ENCODE measurements at places on chromosomes 4 and X.

GRCh38 chrX:130902446-130902782 is 595 bp downstream of the ENOX2 start:
- H3K4me3 ChIP-seq = no peak overlapping the region
- H3K27ac ChIP-seq = peak overlapping the region; percentile 84
- no peaks in the 10 kb centered on the region for H3K36me3 ChIP-seq
- H3K27me3 ChIP-seq = peaks cover 11% of the 10 kb centered on the region
- H3K4me1 ChIP-seq = no peaks in the 10 kb centered on the region

DNA sequence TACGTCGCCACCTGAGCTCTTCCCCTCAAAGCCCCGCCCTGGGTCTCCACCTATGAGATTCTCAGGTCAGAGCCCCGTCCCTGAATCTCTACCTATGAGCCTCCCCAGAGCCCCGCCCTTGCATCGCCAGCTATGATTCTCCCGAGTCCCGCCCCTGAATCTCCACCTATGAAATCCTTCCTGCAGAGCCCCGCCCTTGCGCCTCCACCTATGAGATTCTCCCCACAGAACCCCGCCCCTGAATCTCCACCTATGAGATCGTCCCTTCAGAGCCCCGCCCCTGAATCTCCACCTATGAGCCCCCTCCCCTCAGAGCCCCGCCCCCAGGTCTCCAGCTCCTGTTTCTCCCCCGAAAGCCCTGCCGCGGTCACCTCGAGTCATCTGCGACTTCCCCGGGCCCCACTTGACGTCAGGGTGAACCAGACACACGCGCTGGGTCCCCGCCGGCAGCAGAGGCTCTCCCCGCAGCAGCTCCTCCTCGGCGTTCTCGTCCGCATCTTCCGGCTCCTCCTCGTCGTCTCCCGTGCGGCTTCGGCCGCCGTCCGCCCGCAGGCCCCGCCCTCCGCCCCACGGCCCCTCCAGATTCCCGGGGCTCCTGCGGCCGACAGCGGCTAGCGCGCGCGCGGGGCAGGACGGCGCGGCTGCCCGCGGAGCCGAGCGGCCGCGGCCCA is 393 bp downstream of the GTPBP6 start:
- peak overlapping the region; percentile 92 for H3K27ac ChIP-seq
- H3K4me1 ChIP-seq = peaks cover 8% of the 10 kb centered on the region
- DNase-seq = peak; percentile 99
- H3K27me3 ChIP-seq = no peaks in the 10 kb centered on the region
- peak overlapping the region; percentile 82 for H3K4me3 ChIP-seq

- H3K36me3 ChIP-seq = no peaks in the 10 kb centered on the region
- H3K4me3 ChIP-seq = peak overlapping the region; percentile 85
- peaks cover 51% of the 10 kb centered on the region for H3K27me3 ChIP-seq
Measured at GRCh38 chr4:151409470-151410313, 716 bp downstream of the FHIP1A start.

- no peak overlapping the region for H3K27ac ChIP-seq
- H3K36me3 ChIP-seq = no peaks in the 10 kb centered on the region
- no peak overlapping the region for H3K4me3 ChIP-seq
- no peak for DNase-seq
- H3K4me1 ChIP-seq = peaks cover 9% of the 10 kb centered on the region
- no peaks in the 10 kb centered on the region for H3K27me3 ChIP-seq
Measured at GRCh38 chr4:73606465-73606974, 13.7 kb downstream of the RASSF6 start.

DNA sequence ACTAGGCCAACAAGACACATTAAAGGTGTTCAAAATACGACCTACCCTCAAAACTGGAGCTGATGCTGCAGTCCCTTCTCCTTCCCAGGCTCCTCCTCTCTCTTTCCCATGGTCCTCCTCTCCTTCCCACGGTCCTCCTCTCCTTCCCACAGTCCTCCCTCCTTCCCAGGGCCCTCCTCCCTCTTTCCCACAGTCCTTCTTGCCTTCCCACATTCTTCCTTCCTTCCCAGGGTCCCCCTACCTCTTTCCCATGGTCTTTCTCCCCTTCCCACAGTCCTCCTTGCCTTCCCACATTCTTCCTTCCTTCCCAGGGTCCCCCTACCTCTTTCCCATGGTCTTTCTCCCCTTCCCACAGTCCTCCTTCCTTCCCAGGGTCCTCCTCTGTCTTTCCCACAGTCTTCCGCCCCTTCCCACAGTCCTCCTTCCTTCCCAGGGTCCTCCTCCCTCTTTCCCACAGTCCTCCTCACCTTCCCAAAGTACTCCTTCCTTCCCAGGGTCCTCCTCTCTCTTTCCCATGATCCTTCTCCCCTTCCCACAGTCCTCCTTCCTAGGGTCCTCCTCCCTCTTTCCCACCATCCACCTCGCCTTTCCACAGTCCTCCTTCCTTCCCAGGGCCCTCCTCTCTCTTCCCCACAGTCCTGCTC is 54.2 kb downstream of the SH3KBP1 start:
- peaks cover 11% of the 10 kb centered on the region for H3K4me1 ChIP-seq
- no peak overlapping the region for H3K27ac ChIP-seq
- no peak for DNase-seq
- H3K36me3 ChIP-seq = peaks cover 8% of the 10 kb centered on the region

GRCh38 chr4:141713185-141713584 is 76.8 kb downstream of the IL15 start:
- no peak overlapping the region for H3K4me3 ChIP-seq
- no peak for DNase-seq
- no peaks in the 10 kb centered on the region for H3K4me1 ChIP-seq
- H3K27me3 ChIP-seq = no peaks in the 10 kb centered on the region
- H3K36me3 ChIP-seq = peaks cover 1% of the 10 kb centered on the region

GRCh38 chrX:11450354-11450753 is 157.1 kb downstream of the AMELX start:
- no peaks in the 10 kb centered on the region for H3K36me3 ChIP-seq
- no peak overlapping the region for H3K27ac ChIP-seq
- DNase-seq = no peak
- no peaks in the 10 kb centered on the region for H3K4me1 ChIP-seq

GRCh38 chr4:80026100-80026499 is 46.9 kb downstream of the ANTXR2 start:
- peaks cover 3% of the 10 kb centered on the region for H3K36me3 ChIP-seq
- H3K4me3 ChIP-seq = no peak overlapping the region
- DNase-seq = no peak
- no peaks in the 10 kb centered on the region for H3K27me3 ChIP-seq

DNA sequence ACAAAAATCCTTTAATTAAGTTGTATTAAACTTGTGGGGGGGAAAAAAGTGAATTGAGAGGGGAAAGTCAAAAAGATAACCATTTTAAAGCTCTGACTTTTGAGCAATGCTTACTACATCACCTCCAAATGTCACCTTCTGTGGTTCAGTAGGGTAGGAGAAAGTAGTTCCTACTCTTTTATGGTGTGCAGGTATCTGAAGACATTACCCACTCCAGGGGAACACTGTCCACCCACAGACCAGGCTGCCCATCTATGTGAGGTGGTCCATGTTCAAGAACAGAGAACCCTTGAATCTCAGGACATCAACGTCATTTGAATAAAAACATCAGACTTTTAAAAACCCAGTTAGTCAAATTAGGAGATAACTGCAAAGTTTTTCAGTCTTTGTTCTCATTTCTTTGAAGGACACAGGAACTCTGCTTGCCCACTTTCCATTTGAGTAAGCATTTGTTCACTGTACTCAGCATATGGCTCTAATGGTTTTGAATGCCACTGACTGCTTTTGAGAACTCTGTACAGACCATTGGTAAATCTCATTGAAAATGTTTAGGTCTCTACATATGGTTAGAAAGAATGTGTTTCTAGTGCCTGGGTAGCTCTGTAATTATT is 18.4 kb downstream of the NMU start:
- no peak overlapping the region for H3K4me3 ChIP-seq
- DNase-seq = no peak
- peaks cover 21% of the 10 kb centered on the region for H3K27me3 ChIP-seq
- H3K36me3 ChIP-seq = no peaks in the 10 kb centered on the region

DNA sequence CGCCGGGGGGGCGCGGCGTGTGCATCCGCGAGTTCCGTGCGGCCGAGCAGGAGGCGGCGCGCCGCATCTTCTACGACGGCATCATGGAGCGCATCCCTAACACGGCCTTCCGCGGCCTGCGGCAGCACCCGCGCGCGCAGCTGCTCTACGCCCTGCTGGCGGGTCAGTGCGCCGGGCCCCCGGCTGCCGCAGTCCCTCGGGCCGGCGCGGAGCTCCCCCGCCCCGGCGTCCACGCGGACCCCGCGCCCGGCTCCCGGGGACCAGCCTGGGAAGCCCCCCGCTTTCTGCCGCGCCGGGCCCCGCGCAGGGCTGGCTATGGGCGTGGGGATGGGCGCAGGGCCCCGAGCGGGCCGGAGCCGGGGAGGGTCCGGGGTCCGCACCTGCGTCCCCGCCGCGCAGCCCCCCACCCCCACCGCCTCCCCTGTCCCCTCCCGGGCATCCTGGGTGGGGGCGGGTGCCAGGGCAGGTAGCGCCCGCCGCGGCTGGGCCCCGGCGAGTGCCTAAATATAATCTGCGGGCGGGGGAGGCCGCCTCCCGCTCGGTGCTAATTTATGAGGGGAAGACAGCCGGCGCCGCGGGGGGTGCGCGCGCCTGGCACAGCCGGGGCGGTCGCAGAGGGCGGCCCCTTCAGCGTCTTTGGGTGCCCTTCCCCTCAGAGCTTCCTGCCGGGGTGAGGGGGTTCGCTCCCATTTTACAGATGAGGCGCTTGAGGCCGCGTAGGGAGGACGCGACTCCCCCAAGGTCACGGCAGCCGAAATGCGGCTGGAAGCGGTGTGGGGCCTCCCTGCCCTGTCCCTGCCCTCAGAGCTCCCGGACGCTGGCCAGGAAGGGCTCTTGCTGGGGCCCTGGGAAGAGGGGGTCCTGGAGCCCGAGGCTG is 837 bp downstream of the NAT8L start:
- no peak overlapping the region for H3K27ac ChIP-seq
- H3K4me1 ChIP-seq = no peaks in the 10 kb centered on the region
- H3K36me3 ChIP-seq = no peaks in the 10 kb centered on the region
- peak overlapping the region; percentile 50 for H3K4me3 ChIP-seq

DNA sequence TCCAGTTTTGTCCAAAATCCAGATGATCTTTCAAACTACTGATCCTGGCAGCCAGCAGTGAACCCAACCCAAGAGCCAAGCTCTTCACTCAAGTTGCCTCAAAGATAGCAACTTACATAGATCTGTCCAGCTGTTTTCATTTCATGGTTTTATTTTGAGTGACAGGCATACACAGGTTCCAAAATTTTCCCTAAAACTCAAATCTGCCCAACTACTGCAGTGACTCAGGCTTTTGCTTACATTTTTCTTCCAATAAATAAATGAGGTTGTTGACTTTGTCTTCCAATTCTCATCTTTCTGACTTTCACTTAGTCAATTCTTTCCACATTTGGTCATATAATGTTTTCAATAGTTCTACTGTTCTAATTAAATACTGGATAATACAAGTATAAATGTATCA is 158.8 kb downstream of the TECRL start:
- no peak for DNase-seq
- no peaks in the 10 kb centered on the region for H3K4me1 ChIP-seq
- no peaks in the 10 kb centered on the region for H3K27me3 ChIP-seq
- H3K27ac ChIP-seq = no peak overlapping the region

DNA sequence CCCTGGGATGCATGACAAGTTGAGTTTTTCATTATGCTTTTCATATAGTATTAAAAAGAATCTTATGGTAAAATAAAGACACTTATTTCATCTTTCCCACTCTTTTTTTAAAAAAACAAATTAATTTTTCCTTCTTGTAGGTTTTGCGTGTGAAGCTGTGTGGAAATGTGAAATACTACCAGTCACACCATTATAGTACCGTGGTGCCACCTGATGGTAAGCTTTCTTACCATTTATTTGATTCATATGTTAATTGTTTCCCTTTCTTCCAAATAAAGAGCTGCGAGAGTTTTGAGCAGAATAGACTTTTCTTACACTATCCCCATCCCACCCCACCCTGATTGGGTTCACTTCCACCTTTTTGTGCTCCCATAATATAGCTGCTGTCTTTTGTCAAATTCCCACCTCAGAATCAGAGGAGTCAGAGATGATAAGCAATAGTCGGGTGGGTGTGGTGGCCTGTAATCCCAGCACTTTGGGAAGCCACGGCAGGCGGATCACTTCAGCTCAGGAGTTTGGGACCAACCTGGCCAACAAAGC is 44.3 kb downstream of the CASP6 start:
- H3K27ac ChIP-seq = no peak overlapping the region
- no peak for DNase-seq
- no peaks in the 10 kb centered on the region for H3K27me3 ChIP-seq
- no peak overlapping the region for H3K4me3 ChIP-seq
- H3K36me3 ChIP-seq = no peaks in the 10 kb centered on the region

- DNase-seq = no peak
- peaks cover 15% of the 10 kb centered on the region for H3K36me3 ChIP-seq
- peaks cover 23% of the 10 kb centered on the region for H3K4me1 ChIP-seq
Measured at GRCh38 chr4:147639388-147639787, 22.2 kb downstream of the TMEM184C start.

DNA sequence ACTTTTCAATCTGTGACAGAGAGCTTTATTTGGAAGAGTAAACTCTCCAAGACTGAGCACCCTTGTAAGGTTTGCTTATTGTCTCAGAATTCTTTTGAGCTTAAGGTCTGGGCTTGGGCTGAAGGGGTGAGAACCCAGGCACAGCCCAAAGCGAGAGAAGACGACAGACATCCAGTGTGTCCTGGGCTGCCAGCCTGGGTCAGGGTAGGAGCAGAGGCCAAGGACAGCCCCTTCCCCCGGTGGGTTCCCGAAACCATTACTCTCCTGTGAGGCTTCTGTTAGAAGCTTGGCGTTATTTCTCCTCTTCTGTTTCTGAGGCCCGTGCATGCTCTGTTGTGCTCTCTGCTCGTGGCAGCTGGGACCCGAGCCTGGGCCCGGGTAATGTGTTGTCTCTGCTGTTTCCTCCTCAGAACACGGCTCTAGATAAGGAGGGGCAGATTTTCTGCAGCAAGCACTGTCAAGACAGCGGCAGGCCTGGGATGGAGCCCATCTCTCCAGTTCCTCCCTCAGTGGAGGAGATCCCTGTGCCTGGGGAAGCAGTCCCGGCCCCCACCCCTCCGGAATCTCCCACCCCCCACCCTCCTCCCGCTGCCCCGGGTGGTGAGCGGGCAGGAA is 177.5 kb downstream of the DCLK2 start:
- no peak overlapping the region for H3K4me3 ChIP-seq
- H3K4me1 ChIP-seq = no peaks in the 10 kb centered on the region
- DNase-seq = no peak

- H3K36me3 ChIP-seq = peaks cover 5% of the 10 kb centered on the region
- DNase-seq = no peak
- peaks cover 6% of the 10 kb centered on the region for H3K4me1 ChIP-seq
- H3K4me3 ChIP-seq = peak within 1 kb of the TSS; percentile 44
Measured at GRCh38 chr4:65670331-65671031, at the start of gene EPHA5. Gene EPHA5 (minus strand): TSS chr4:65670489. CDS start chr4:65669742, 747 bp downstream.

GRCh38 chr4:13168326-13168725 is 315.8 kb downstream of the RAB28 start:
- no peak overlapping the region for H3K27ac ChIP-seq
- H3K4me1 ChIP-seq = no peaks in the 10 kb centered on the region
- no peaks in the 10 kb centered on the region for H3K27me3 ChIP-seq

DNA sequence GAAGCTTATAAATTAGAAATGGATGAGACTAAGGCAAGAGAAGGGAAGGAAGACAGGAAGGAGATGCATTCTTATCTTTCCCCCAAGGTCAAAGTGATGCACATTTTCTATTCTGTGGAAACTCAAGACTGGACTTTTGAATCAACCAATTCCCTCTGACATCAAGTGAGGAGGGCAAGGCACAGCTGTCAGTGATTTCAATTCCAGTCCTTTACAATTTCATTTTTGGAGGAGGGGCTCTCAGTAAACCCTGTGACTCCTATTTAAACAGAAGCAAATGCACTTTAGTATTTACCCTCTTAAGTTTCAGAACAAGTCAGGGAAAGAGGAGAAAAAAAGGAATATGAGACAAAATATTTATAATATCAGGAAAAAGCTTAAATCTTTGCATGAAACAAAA is 134.0 kb downstream of the MGST2 start:
- DNase-seq = no peak
- H3K36me3 ChIP-seq = no peaks in the 10 kb centered on the region
- H3K27me3 ChIP-seq = no peaks in the 10 kb centered on the region
- H3K4me1 ChIP-seq = no peaks in the 10 kb centered on the region
- H3K4me3 ChIP-seq = no peak overlapping the region
